NCI-H69 (cell line): ENCODE measurements at places on chromosomes 1 and 21.

DNA sequence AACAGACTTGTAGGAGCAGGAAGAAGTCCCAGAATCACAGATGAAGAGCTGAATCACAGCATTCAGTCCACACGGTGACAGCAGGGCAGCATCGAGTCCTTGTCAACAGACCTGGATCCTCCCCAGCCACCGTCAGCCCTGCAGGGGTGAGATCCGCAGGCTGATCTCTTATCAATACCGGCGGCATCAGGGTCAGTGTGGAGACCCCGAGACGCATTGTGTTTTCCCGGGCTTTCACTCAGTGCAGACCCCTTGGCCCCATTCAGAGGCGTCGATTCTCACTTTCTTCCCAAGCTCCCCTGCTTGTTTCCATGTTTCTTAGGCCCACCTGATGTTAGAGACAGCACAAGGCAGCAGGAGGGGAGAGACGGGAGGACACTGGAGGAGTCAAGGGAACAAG, 609.6 kb downstream of the PTPRU start:
- DNase-seq: no peak

- peak; percentile 32 for DNase-seq
Observed at GRCh38 chr1:162755306-162755705, 35.2 kb upstream of the HSD17B7 start.

DNA sequence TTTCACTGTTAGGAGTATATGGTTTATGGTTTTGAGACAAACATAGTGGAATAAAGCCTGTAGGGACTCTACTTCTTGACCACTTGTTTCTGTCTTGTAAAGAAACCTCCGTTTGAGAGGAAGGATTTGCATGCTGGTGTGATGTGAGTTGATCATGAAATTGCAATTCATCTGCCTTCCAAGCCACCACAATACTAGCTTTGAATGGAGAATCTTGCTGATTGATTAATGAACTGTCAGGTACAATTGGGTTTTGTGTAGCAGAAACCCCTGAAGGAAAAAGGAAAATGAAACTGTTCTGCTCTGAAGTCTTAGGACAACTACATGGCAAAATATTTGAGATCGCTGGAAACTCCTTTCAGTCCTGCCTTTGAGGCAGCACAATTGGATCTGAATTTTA, 90.7 kb downstream of the VPS13D start:
- no peak for DNase-seq

DNA sequence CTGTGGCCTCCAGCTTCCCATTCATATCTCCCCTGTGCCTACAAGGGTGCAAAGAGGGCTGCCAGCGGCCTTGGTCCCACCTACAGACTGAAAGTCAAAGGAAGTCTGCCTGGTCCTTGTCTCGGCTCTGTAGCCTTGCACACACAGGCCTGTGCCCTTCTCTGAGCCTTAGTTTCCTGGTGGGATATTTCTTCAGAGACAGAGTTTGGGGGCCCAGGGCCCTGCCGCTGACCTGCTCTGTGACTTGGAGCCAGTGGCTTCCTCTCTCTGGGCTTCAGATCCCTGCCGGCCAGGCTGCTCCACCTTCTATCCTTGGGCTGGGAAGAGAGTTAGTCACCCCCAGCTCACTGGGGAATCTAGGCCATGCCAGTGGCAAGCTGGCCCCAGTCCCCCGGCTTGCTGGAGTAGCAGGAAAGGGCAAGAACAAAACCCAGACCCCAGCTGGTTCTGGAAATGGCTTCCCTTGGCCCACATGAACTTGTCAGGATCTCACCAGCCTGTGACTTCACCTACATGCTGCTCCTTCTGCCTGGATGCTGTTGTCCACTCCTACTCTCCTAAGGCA, 1.0 kb upstream of the TMEM61 start:
- DNase-seq: no peak

DNA sequence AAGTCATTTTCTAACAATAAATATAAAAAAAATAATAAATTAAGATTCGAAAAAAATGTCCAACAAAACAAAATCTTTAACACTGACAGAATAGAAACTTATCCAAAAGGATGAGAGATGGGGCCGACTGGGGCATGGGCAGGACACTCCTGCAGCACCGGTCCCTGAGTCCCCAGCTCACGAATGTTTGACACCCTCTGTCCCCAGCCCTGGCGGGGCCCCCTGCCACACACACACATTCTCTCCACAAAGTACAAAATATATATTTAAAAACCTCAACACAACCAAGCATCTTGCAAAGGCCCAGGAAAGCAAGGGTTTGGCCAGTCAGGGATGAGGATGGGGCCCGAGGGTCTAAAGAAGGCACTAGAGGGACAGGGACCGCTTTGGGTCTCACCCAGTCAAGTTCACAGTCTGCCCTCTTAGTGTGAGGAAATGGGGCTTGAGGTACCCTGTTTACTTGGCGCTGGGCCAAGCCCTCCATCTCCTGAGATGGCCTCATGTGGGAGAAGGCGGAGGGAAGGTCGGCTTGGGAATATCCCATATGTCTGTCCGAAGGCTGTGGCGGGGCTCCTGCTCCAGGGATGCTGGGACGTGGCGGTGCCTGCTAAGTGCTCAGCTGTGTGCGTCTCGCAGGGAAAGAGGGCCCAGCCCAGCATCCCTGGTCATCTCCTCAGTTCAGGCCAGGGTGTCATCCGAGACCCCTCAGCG, 31.3 kb downstream of the EPHA2 start:
- DNase-seq: peak; percentile 36

DNA sequence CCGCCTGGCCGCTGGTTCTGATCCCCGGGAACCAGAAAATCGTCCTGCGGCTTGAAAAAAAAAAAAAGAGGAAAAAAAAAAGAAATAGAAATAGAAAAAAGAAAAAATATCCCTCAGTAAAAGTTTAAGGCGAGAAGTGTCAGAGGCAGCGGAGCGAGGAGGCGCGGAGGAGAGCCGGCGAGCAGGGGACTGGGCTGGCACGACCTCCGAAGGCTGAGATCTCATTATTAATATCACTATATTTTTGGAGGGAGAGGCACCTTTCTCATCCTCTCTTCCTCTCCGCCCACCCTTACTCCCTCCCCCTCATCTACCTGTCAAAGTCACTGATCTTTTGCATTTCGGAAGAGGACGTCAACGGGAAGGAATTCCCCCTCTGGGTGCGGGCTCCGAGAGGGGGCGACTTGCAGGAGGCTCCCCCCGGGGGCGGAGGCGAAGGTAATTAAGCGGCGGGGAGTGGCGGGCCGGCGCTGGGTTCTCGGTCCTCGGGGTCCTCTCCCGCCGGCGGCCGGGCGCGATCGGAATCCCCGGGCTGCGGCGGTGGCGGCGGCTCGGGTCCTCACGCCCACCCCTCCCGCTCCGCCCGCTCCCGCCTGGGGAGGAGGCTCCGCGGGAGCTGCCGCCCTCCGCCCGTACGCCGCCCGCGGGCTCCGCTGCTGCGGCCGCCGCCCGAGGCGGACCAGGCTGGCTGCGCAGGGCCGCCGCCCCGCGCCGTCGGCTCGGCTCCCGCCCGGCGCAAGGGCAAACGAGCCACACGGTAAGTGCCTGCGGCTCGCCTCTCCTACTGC, at the start of gene NTNG1:
TSS of gene NTNG1 (plus strand) at position 337 of the 788 bp plus-strand sequence.
- DNase-seq: peak; percentile 72

GRCh38 chr1:230159580-230159979, 92.5 kb downstream of the GALNT2 start:
- no peak for DNase-seq

DNA sequence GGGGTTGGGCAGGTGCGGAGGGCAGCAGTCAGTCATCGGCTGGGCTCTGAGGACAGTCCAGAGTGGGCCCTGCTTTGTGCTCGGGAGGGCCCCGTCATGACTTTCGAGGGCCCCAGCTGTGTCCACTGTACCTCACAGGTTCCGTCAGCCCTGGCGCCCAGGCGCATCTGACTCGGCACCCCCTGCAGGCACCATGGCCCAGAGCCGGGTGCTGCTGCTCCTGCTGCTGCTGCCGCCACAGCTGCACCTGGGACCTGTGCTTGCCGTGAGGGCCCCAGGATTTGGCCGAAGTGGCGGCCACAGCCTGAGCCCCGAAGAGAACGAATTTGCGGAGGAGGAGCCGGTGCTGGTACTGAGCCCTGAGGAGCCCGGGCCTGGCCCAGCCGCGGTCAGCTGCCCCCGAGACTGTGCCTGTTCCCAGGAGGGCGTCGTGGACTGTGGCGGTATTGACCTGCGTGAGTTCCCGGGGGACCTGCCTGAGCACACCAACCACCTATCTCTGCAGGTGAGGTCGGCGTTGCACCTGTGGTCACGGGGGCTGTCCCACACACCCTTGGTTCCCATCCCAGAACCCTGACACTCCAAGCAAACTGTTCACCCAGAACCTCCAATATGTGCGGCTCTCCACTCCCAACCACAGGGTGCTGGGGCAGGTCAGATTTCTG, 7.8 kb downstream of the PODN start:
- no peak for DNase-seq

DNA sequence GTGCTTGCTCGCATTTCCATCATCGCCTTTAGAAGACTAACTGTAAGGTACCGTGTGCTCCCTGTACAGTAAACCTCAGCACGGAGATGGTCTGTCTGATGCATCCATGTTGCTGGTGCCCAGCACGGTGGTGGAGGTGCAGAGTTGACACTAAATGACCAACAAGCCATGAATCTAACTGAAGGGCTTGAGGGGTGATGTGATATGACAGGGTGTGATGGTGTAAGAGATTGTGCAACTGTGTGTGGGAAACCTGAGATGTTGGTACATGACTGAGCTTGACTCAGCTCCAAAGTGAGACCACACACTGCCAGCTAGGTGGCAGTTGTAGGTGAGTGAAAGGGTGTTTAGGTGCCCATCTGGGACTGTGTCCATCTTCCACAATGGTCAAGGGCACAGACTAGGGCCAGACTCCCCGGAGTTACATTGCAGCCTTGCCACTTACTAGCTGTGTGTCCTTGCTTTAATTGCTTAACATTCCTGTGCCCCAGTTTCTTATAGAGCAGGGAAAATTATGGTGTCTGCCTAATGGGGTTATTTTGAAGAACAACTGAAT, 21.4 kb downstream of the SLC2A1 start:
- DNase-seq: no peak

DNA sequence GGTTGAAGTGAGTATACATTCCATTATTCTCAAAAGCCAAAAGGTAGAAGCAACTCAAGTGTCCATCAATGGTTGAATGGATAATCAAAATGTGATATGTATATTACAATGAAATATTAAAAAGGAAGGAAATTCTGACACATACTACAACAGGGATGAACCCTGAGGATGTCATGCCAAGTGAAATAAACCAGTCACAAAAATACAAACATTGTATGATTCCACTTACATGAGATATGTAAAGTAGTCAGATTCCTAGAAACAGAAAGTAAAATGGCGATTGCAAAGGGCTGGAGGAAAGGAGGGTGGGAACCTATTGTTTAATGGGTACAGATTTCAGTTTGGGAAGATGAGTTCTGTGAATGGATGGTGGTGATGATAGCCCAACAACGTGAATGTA, 5.8 kb downstream of the SLC44A3 start:
- no peak for DNase-seq

GRCh38 chr1:173467426-173467825, 9.7 kb upstream of the PRDX6 start:
- DNase-seq: no peak

- no peak for DNase-seq
Observed at GRCh38 chr1:152747831-152748230, 10.0 kb upstream of the KPRP start.

DNA sequence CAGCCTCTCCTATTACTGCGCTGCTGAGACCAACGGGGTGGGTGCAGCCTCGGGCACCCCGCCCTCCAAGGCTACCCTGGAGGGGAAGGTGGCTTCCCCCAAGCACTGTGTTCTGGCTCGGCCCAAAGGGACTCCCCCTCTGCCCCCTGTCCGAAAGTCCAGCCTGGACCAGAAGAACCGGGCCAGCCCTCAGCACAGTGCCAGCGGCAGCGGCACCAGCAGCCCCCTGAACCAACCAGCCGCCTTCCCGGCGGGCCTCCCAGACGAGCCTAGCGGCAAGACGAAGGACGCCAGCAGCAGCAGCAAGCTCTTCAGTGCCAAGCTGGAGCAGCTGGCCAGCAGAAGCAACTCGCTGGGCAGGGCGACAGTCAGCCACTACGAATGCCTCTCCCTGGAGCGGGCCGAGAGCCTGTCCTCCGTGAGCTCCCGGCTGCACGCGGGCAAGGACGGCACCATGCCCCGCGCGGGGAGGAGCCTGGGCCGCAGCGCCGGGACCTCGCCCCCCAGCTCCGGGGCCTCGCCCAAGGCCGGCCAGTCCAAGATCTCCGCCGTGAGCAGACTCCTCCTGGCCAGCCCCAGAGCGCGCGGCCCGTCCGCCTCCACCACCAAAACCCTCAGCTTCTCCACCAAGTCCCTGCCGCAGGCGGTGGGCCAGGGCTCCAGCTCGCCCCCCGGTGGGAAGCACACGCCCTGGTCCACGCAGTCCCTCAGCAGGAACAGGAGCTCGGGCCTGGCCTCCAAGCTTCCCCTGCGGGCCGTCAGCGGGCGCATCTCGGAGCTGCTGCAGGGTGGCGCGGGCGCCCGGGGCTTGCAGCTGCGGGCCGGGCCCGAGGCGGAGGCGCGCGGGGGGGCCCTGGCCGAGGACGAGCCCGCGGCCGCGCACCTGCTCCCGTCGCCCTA, 533.1 kb downstream of the KIF26B start:
- peak; percentile 51 for DNase-seq

DNA sequence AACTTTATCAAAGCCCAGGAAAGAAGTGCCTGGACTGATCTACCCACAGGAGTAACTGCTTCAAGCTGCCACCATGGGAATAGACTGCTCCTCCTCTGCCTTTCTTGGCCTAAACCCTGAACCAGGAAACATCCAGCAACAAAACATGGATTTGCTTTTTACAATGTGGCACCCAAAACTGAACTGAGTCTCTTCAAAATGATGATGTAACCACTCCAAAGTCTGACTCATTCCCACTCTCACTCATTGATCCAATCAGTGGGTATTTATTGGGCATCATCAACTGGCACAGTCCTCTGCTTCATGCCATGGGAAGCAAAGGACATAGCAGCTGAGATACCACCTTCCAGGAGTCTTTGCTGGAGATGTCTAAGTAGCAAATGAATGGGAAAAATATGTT, 23.5 kb downstream of the CYP4A22 start:
- no peak for DNase-seq

DNA sequence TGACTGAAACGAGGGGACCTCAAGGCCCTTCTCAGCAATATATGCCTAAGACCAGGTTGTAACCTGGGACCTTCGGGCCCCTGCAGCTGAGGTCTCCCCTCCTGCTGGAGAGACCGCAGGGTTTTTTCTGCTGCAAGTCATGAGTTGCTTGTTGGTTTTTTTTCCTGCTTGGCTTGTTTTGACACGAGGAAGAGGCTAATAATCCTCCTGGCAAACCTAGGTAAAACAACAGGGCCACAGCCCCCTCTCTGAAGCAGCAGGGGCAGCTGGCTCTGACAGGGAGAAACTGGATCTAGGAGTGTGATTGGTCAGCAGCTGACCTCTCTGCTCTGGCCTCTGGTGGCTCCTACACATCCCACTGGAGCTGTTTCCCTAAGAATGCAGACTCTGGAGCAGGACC, 69.0 kb downstream of the CD34 start:
- DNase-seq: no peak

- DNase-seq: no peak
Observed at GRCh38 chr1:21944733-21945073, 7.6 kb upstream of the HSPG2 start.

DNA sequence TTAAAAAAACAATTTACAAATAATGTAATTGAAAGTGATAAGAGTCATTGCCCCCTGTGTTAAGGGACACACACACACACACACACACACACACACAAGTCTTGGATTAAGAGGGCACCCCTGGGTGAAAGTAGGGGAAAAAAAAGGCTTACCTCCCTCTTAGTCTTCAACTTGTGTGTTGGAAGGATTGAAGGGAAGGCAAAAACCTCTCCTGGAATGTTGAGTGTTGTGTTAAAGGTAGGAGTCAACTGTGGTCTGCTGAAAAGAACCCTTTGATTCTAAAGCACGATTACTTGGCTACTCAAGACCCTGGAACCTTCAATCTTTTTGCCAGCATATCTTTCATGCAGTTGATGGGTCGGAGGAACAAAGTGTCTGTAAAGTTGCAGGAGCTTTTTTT, 6.4 kb downstream of the PBX1 start:
- DNase-seq: no peak
